ENCODE measurements at places on chromosomes 6 and 20.

DNA sequence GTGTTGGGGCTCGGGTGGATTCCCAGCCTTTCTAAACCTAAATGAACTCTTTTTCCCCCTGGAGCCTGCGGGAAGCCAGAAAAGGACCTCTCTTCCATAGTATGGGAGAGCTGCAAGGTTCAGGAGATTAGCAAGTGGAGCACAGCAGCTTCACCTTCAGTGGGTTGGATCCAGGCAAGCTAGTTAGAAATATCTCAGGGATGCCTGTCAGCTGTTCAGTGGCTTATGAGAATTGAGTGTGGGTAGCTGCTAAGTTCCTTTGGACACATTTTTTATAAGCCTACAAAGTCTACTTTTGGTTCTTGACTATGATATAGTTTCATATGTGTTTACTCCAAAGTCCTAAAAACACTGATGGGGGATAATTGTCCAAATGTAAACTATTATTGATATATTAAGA lies 642.1 kb downstream of the EPM2A start:
- DNase-seq, result no peak

DNA sequence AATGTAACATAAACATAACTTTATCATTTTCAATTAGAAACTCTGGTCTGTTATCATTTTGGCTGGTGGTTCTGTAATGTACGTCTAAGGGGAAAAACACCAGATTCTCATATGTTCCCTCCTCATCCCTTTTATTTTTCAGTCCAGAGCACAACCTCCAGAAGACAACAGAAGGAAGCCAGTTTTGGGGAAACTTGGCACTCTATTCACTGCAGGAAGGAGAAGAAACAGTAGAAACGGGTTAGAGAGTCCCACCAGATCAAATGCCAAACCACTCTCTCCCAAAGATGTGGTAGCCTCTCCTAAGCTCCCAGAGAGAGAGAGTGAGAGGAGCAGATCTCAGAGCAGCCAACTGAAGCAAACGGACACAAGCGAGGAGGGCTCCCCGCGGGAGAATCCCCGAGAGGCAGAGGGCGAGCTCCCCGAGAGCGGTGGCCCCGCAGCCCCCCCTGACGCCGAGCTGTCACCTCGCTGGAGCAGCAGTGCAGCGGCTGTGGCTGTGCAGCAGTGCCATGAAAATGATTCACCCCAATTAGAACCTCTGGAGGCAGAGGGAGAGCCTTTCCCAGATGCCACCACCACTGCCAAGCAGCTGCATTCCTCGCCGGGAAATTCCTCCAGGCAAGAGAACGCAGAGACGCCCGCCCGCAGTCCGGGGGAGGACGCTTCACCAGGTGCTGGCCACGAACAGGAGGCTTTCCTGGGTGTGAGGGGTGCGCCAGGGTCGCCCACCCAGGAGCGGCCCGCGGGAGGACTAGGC lies 117.8 kb downstream of the RTN4IP1 start:
- DNase-seq, result no peak

- DNase-seq, result no peak
Observed at GRCh38 chr20:63417097-63417737, 55.2 kb downstream of the KCNQ2 start.

- DNase-seq, result no peak
Observed at GRCh38 chr6:149140137-149140909, 177.2 kb upstream of the TAB2 start.

DNA sequence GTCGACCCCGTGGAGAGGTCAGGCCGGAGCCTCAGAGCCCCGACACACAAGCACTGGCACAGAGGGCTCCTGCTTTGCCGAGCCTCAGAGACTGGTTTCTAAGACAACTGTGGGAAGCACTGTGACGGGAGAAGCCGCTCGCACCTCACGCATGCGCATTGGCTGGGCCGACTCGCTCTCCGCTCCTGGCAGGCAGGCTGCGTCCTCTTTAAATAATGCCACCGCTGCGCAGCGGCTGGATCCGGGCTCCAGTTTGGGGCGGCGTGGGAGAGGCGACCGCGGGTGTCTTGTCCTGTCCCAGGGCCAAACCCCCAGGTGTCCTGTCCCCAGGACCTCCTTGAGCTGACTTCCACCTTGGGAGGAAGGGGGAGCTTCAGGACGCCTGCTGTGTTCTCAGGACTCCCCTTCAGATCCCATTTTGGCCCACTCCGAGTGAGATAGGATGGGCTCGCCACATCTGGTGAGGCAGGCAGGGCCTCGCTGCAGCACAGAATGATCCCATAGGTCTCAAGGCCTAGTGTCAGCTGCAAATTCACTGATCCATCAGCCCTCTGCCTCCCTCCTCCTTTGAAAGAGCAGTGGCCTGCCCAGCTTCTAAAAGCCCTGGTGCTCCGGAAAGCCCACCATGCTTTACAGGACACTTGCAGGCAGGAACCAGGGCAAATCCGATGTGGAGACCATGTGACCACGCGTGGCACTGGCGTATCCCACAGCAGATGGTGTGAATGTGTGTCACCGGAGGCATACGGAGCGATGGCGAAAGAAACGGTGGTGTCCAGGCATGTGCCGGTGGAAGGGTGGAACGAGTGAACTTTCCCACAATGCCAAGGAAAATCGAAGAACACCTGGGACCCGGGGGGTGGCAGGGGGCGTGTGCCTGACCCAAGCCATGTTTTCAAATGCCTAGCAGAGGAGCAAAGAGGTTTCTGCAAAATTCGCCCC lies 169.3 kb upstream of the ZNF337 start:
- DNase-seq, result no peak

DNA sequence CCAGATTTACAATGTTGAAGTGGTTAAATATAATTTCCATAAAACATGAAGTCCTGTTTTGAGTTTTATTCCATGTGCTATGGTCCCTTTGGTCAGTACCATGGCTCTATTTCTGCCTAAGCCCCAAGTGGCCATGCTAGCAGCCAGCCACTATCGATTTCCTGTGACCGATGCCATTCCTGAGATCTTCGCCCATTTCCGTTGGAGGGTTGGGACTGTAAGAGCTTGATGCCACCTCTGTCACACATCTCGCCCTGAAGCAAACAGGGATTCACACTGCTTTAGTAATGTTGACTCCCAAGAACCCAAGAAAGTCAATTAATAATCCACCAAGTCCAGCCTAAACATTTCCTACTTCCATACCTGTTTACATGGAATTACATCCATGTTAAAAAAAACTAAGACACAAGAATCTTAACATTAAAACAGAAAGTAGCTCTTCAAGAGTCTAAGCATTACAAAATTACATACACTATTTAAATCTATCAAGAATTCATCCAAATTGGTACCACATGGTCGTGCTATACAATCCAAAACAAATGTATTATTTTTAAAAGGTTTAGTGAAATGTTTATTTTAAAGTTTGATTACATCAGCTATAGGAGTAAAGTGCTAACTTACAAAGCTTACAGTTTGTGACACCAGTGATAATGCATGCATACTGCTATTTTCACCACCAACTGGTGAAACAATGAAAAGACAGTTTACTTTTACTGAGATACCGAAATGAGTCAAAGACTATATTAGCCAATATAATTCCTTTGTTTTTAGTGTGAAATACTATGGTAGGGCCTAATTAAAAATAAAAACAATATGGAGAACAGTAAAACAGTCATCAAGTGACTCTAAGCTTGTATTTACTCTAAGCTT lies 2.5 kb downstream of the RBM39 start:
- no peak for DNase-seq

DNA sequence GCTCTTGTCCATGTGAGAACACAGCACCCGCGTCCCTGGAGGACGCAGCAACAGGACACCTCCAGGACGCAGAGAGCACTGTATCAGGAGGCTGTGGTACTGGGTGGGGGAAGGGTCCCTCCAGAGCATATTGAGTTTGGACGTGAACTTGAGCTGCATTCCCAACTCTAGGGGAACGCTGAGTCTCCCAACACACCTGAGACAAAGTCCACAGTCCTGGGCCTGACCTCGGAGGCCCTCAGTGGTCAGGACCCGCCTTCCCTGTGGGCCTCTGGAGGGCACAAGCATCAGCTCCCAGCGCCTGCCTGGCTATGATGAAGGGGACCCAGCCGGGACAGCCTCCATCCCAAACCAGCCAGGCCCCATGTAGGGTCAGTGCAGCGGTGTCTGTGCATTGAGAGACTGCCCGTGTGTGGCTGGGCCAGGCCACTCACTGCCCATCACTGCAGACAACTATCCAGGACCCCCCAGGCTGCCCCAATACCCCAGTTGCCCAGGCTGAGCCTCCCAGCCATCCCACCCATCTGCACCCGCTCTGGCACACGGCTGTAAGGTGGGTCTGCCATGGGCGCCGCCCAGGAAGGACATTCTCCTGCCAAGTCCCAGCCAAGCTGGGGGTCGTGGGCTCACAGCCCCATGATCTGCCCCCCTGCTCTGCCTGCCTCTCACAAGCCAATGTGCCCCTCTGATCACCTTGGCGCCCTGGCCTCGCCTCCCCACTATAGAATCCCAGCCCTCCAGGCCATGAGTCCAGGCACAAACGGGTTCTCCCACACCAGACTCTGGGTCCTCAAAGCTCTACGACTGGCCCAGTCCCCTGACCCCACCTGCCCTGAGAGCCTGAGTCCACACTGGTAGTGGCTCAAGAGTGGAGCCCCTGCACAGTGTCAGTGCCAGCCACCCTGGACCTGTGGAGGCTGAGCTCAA lies 115.7 kb downstream of the TAF4 start:
- no peak for DNase-seq

DNA sequence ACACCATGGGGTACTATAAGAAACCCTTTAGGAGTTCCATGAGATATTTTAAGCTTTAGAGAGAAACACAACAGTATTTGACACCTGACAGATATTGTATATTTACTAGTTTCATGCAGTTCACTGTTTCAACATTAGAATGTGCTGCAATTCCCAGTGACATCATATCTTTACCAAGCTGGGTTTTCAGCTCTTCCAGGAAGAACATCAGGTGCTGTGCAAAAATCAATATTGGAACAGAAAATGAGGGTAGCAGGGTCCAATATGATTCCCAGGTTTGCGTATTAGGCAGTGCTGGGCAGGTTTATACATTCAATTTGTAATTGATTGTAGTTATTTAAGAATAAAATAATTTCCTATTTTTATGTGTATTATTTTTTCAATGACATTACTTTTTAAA lies 500.0 kb upstream of the EPHA7 start:
- no peak for DNase-seq

- DNase-seq, result no peak
Observed at GRCh38 chr6:96196633-96197032, 180.9 kb downstream of the FUT9 start.

DNA sequence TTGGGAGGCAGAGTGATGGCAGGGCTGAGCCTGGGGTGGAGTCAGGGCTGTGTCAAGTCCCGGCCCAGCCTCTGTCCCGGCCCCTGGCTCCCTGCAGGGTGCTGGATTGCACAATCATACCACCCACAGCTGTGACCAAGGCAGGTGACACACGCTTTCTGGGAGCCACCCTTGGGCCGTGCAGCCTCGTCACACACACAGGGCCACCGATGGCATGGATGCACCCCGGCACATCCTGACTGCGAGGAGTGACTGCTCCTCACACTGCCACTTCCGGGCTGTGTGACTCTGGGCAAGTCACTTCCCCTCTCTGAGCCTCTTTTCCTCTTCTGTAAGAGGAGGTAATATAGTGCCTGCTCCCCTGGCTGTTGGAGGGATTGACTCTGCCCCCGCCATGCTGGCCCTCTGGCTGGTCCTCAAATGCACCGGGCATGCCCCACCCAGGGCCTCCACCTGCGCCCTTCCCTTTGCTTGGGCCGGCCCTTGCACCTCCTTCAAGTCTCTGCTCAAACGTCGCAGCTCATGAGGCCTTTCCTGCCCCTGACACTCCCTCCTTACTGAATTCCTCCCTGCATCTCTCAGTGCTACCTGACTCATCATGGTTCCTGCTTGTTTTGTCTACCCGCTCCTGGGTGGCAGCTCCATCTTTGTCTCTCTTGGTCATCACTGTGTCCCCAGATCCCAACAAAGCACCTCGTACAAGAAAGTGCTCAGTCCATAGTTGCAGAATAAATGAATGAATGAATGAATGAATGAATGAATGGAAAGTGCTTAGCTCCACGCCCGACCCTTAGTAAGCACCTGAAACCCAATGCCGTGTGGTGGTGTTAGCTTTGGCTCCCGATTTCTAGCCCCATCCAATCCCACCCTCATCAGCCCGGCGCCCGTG lies 93.5 kb downstream of the CEBPB start:
- DNase-seq, result no peak

GRCh38 chr6:168440520-168441433 lies at the start of gene SMOC2:
SMOC2 (plus strand) TSS chr6:168441184; CDS start chr6:168441371, 187 bp downstream.
- no peak for DNase-seq

- no peak for DNase-seq
Observed at GRCh38 chr6:20038410-20039204, 173.7 kb downstream of the MBOAT1 start.

- DNase-seq, result no peak
Observed at GRCh38 chr6:72283571-72283970, 338.3 kb upstream of the KCNQ5 start.

GRCh38 chr20:19968466-19969073 lies 48.6 kb upstream of the NAA20 start:
- DNase-seq, result no peak

GRCh38 chr20:9516234-9516871 lies 2.0 kb downstream of the LAMP5 start:
- no peak for DNase-seq

- no peak for DNase-seq
Observed at GRCh38 chr20:4084721-4085120, 69.4 kb upstream of the RNF24 start.

GRCh38 chr20:59470521-59470920 lies 133.8 kb upstream of the PHACTR3 start:
- no peak for DNase-seq

DNA sequence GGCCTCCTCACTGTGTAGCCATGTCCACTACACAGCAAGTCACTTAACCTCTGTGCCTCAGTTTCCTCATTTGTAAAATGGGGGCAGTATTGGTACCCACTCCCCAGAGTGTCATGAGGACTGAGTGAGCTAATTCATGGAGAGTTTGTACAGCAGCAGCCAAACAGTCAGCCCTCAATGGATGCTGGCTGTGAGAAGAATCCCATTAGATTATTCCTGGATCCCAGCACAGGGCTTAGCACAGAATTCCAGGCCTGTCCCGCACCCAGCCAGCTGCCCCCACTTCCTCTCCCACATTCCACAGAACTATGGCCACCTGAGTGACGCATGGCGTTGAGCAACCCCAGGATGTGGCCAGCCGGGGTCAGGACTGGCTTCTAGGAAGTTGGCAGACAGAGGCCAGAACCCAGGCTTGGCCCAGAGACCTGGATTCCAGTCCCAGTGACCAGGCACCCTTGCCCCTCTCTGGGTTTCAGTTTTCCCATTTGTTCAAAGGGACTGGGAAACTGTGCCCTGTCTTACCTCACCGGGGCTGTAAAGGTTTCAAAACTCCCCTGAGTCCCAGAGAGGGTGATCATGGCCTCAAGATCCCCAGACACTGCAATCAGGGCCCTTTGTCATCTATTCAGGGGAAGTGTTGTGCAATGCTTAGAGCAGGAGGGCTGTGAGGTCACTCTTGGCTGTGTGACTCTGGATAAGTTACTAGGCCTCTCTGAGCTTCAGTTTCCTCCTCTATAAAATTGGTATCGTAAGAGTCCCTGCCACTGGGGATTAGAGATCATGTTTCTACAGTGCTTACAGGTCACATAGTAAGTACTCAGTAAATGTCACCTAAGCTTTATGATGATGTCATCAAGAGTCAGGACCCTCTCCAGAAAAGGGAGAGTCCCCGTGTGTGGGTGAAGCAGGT lies 3.0 kb upstream of the TGM2 start:
- no peak for DNase-seq

All from NCI-H187 (cell line).